Activated CD4-positive, alpha-beta T cell treated with anti-CD3 and anti-CD28 coated beads, Interleukin-2, amount 10 ng/mL, durations not matched to agents 7 days and 5 days (primary cell): ENCODE measurements at places on chromosomes 4 and X.

GRCh38 chrX:3697701-3698279 is 15.7 kb downstream of the PRKX start:
- no peak for DNase-seq
- peaks cover 27% of the 10 kb centered on the region for H3K36me3 ChIP-seq
- no peaks in the 10 kb centered on the region for H3K27me3 ChIP-seq
- no peak overlapping the region for H3K27ac ChIP-seq
- no peak overlapping the region for H3K4me3 ChIP-seq
- H3K4me1 ChIP-seq = peaks cover 64% of the 10 kb centered on the region

GRCh38 chrX:55787063-55787462 is 69.5 kb downstream of the RRAGB start:
- no peaks in the 10 kb centered on the region for H3K36me3 ChIP-seq
- no peak overlapping the region for H3K27ac ChIP-seq
- H3K27me3 ChIP-seq = no peaks in the 10 kb centered on the region
- no peak for DNase-seq

DNA sequence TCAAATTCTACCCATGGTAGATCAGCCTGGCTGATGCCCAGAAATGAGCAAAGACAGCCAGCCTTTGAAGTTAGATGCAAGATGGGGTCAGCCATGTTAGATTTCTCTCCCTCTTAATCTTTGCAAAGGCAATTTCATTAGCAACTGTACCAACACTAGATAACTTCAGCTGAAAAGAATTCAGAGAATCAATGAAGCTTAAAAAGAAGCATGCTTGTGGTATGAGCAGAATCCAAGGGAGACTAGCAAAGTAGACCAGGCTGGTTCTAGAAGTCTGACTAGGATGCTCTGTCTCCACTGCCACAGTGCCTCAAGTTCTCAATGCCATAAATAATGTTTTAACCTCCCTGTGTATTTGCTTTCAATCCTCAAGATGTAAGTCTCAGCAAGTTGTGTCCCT is 247.3 kb downstream of the SLC7A11 start:
- no peak for DNase-seq
- no peak overlapping the region for H3K4me3 ChIP-seq
- no peaks in the 10 kb centered on the region for H3K4me1 ChIP-seq
- no peaks in the 10 kb centered on the region for H3K36me3 ChIP-seq
- no peaks in the 10 kb centered on the region for H3K27me3 ChIP-seq

DNA sequence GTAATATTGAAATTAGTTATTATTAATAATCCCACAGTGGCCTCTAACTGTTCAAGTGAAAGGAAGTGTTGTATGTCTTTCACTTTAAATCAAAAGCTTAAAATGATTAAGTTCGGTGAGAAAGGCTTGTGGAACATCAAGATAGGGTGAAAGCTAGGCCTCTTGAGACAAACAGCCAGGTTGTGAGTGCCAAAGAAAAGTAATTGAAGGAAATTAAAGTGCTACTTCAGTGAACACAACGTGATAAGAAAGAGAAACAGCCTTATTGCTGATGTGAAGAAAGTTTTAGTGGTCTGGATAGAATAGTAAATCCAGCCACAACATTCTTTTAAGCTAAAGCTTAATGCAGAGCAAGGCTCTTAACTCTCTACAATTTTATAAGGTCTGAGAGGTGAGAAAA is 42.6 kb upstream of the IL13RA2 start:
- no peaks in the 10 kb centered on the region for H3K4me1 ChIP-seq
- H3K27ac ChIP-seq = no peak overlapping the region
- H3K36me3 ChIP-seq = no peaks in the 10 kb centered on the region

DNA sequence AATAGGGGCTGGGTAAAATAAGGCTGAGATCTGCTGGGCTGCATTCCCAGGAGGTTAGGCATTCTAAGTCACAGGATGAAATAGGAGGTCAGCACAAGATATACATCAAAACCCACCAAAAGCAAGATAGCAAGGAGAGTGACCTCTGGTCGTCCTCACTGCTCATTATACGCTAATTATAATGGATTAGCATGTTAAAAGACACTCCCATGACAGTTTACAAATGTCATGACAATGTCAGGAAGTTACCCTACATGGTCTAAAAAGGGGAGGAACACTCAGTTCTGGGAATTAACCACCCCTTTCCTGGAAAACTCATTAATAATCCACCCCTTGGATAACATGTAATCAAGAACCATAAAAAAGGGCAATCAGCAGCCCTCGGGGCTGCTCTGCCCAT is 403.6 kb downstream of the KCNIP4 start:
- H3K4me1 ChIP-seq = no peaks in the 10 kb centered on the region
- no peak overlapping the region for H3K4me3 ChIP-seq
- H3K36me3 ChIP-seq = no peaks in the 10 kb centered on the region

DNA sequence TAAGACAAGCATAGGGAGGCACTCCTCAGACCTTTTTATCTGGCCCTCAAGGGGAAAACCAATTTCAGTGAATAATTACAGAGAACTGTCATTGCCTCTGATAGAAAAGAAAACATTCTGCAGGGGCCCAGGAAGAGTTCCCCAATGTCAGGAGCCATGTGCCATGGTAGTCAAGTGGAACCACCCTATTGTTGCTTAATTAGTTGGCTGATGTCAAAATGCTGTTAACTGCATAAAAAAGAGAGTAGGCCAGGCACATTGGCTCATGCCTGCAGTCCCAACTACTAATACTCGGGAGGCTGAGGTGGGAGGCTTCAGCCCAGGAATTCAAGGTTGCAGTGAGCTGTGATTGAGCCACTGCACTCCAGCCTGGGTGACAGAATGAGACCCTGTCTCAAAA is 28.6 kb upstream of the OGT start:
- no peak overlapping the region for H3K27ac ChIP-seq
- H3K4me1 ChIP-seq = no peaks in the 10 kb centered on the region
- H3K27me3 ChIP-seq = no peaks in the 10 kb centered on the region
- DNase-seq = no peak
- H3K4me3 ChIP-seq = no peak overlapping the region

GRCh38 chrX:32501606-32502005 is 709.7 kb downstream of the DMD start:
- H3K4me1 ChIP-seq = no peaks in the 10 kb centered on the region
- no peaks in the 10 kb centered on the region for H3K36me3 ChIP-seq
- no peak overlapping the region for H3K4me3 ChIP-seq
- H3K27me3 ChIP-seq = no peaks in the 10 kb centered on the region
- H3K27ac ChIP-seq = no peak overlapping the region

- H3K4me1 ChIP-seq = no peaks in the 10 kb centered on the region
- H3K36me3 ChIP-seq = no peaks in the 10 kb centered on the region
- no peak overlapping the region for H3K4me3 ChIP-seq
- DNase-seq = no peak
- H3K27ac ChIP-seq = no peak overlapping the region
- H3K27me3 ChIP-seq = peaks cover 18% of the 10 kb centered on the region
Observed at GRCh38 chrX:151973060-151973661, 1.3 kb downstream of the GABRE start.

DNA sequence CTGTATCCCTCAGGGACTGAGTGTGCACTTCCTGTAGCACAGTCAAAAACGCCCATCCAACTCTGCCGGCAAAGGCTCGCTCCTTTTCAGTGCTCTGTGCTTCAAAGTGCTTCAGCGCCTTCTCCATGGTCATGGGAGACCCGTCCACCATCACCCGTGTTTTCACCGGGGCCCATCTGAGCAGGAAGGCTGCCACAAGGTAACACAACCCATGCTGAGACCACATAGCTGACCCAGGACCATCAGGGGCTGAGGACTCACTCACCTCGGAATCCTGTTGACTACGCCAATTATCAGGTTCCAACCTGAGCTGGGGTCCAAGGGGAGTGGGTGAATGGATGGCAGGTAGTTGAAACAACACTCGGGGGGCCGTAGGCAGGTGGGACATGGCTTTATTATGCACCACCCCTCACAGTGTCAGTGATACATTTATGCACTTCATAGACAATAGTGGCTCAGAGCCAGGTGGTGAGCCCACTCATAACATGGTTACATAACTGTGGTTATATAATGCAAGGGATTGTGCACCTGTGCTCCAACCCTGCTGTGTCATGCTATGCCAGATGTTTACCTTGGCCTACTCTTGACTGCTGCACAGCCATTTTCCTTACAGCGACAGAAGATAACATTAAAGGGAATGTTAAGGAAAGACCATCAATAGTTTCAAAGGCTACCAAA is 227.8 kb downstream of the ADGRL3 start:
- H3K4me3 ChIP-seq = no peak overlapping the region
- DNase-seq = no peak
- no peaks in the 10 kb centered on the region for H3K36me3 ChIP-seq
- H3K27ac ChIP-seq = no peak overlapping the region
- H3K27me3 ChIP-seq = no peaks in the 10 kb centered on the region

DNA sequence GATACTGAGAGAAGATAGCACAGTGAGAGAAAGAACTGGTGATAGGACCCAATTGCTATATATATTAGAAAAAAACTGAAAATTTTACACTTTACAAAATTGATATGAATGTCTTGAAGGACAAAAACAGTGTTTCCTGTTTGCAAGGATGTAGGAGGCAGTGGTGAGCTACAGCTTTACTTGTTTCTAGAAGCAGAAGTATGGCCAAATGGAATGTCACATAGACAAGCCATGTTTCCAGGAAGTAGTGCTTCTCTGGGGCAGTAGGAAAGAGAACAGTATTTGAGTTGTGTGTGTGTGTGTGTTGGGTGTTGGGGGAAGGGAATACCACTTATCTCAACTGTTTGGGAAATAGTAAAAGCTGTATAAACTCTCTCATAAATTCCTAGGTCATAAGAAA is 60.9 kb upstream of the IBSP start:
- no peak overlapping the region for H3K4me3 ChIP-seq
- H3K27me3 ChIP-seq = peaks cover 2% of the 10 kb centered on the region
- H3K27ac ChIP-seq = no peak overlapping the region
- no peaks in the 10 kb centered on the region for H3K4me1 ChIP-seq

DNA sequence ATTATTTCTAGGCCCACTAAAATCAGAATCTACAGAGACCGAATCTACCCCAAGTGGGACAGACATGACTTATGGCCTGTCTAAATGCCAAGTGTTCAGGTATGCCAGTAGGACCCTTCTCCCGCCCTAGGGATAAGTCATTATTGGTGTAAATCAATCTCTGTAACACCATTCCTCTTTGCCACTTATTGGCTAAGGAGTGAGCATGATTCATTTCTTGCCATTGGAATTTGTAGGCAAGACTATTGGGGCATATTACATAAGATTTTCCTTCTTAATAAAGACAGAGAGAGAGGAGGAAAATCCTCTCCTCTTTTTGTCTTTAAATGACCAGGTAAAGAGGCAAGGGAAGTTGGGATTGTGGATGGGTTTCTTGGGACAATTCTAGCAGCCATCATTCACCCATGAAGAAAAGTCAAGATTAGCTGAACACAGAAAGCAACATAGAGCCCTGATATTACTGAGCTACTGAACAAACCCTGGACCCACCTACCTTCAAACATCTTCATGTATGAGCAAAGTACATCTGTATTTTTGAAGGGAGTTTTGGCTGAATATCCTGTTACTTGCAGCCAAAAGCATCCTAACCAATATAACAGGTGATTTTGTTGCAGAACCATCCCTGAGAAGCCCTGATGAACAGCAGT is 2.6 kb downstream of the SLC9B2 start:
- peaks cover 27% of the 10 kb centered on the region for H3K36me3 ChIP-seq
- H3K27ac ChIP-seq = no peak overlapping the region
- no peak for DNase-seq

DNA sequence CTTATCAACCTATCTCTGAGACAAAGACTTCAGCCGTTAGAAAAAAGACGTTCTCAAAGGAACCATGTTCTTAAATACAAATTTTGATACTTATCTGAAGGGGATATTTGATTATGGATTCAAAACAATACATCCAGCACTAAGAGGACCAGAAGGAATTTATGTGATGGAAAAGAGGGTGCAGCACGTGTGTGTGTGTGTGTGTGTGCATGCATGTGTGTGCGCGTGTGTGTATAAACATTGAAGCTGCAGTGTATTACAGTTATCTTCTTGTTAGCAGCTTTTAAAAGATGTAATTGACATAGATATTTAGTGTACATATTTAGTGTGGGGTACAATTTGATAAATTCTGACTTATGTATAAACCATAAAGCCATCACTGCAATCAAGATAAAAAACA is 44.9 kb downstream of the ANK2 start:
- H3K4me3 ChIP-seq = no peak overlapping the region
- no peak overlapping the region for H3K27ac ChIP-seq
- H3K4me1 ChIP-seq = no peaks in the 10 kb centered on the region
- no peak for DNase-seq
- peaks cover 3% of the 10 kb centered on the region for H3K27me3 ChIP-seq

- H3K36me3 ChIP-seq = no peaks in the 10 kb centered on the region
- DNase-seq = no peak
- H3K4me3 ChIP-seq = no peak overlapping the region
- no peak overlapping the region for H3K27ac ChIP-seq
- H3K27me3 ChIP-seq = no peaks in the 10 kb centered on the region
Observed at GRCh38 chr4:183201331-183201730, 102.3 kb downstream of the WWC2 start.

DNA sequence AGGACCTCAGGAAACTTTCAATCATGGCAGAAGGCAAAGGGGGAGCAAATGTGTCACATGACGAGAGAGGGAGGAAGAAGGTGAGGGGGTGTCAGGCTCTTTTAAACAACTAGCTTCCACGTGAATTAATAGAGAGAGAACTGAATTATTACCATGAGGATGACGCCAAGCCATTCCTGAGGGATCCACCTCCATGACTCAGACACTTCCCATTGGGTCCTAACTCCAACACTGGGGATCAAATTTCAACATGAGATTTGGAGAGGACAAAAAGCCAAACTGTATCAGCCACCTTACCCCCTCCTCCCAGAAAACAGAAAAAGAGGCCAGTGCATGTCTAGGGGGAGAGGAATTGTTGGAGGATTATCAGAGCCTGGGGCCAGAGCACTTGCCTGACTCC is 40.4 kb upstream of the LAS1L start:
- DNase-seq = no peak
- no peak overlapping the region for H3K27ac ChIP-seq
- H3K4me3 ChIP-seq = no peak overlapping the region

- H3K36me3 ChIP-seq = no peaks in the 10 kb centered on the region
- H3K27ac ChIP-seq = no peak overlapping the region
- H3K4me1 ChIP-seq = no peaks in the 10 kb centered on the region
- H3K4me3 ChIP-seq = no peak overlapping the region
- H3K27me3 ChIP-seq = peaks cover 25% of the 10 kb centered on the region
Observed at GRCh38 chr4:9804918-9805317, 23.5 kb downstream of the DRD5 start.

DNA sequence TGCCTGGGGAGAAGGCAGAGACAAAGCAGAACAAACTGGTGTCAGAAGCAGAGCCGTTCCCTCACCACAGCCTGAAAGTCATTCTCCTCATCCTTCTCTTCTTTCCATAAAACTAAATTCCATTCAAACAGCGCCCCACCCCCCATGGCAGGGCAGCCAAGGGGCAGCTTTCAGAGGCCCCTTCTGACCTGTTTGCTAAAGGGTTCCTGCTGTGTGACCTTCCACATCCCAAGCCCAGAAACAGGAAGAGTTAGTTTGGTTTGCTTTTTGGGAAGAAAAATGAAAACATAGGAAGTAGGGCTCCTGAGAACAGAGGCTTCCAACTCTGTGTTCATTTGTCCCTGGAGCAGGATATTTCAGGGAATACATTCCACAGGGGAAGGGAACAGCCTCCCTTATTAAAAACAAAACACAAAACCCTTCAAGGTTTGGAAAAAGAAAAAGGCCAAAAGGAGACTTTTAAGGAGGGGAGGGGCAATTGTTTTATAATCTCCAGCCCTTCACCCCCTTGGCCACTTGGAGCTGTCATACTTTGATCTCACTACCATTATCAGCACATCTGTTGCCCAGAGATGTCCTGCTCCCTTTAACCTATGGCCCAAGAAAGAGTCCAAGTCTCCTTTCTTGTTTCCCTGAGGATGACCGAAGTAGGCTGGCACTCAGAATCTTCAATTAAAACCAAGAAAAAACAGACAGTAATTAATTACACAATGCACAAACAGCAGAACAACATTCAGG is 25.3 kb downstream of the STARD8 start:
- no peaks in the 10 kb centered on the region for H3K27me3 ChIP-seq
- H3K36me3 ChIP-seq = no peaks in the 10 kb centered on the region
- H3K4me1 ChIP-seq = no peaks in the 10 kb centered on the region
- H3K27ac ChIP-seq = no peak overlapping the region
